ENCODE measurements at places on chromosomes 6 and 20.

DNA sequence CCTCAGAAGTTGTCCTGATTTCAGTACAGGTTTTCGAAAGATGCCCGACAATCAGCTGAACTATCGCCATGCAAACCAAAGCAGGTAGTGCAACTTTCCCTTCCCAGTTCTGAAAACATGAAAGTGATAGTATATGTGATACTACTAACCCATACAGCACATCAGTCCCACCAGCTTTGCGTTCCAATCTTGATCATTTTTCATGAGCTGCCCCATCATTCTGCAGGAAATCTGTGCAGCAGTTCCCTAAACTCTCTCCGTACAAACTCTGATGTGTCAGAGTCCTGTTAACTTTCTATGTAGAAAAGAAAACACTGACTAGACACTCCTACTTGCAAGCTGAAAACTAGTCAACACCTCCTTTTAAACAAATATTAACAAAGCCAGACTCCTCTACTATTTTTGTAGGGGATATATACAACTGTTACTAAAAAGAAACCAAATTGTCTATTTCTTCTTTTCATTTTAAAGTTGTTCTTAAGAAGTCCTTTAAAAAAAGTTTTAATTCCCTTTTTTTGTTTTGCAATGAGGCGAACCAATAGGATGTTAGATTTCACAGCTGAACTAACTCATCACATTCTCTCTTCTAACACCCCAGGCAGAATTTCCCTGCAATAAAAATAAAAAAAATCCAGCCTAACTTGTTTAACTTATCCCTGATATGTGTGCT, 99.6 kb upstream of the DST start:
- DNase-seq: no peak

GRCh38 chr20:45987108-45987780, 15.2 kb upstream of the ZNF335 start:
- DNase-seq: peak; percentile 80

DNA sequence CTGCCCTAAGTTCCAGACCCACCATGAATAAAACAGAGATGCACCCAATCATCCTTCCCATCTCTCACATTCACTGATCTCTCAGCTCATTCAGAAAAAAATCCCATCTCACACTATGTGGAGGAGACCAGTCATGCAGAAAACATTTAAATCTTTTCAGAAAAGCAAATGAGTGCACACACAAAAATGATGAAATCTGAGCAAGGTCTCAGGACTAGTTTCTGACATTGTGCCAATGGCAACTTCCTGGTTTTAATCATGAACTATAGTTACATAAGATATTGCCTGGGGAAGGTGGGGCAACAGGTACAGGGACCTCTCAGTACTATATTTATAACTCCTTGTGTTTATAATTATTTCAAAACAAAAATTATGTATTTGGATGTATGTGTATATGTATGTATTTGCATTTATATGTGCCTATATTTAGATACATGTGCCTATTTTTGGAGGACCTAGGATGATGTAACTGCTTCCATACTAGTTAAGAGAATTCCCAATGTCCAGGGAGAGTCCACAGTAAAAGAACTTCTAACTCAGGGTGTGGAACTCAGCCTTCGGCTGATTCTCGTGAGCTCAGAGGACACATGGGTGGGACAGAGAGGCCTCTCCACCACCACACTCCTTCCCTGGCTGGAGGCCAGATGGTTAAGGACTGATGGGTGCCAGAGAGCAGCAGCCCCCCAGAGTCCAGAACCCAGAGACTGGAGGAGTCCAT, 71.7 kb upstream of the MAP3K4 start:
- DNase-seq: peak; percentile 83

GRCh38 chr6:1572892-1573291, 36.8 kb upstream of the FOXC1 start:
- DNase-seq: peak; percentile 34

DNA sequence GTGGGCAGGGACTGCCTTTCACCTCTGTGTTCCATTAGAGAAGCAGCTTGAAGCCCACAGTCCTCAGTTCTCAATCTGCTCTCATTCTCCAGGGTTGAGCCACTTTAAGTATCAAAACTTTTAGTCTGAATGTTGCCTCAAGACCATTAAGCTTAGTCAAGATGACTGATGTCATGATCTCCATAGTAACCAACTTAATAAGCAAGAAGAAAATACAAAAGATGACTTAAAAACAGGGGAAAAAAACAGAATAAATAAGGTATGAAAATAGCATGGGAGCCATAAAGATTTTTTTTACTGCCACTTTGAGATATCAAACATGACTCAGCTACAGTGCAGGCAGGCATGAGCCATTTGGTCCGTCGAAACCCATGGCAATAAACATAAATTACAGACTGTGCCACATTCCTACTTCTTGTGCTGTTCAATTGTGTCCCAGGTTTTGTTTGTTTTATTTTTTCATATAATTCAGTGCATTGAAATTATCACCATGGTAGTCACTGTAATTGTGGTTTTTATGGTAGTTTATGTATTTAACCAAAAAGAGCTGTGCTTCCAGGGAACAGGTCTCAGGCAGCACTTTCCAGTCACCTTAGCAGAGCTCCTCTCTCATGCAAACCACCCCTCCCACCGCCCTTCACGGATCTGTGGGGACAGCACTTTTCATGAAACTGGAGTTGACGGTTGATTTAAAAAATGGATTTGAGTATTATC, 156.5 kb upstream of the INSM1 start:
- DNase-seq: no peak

DNA sequence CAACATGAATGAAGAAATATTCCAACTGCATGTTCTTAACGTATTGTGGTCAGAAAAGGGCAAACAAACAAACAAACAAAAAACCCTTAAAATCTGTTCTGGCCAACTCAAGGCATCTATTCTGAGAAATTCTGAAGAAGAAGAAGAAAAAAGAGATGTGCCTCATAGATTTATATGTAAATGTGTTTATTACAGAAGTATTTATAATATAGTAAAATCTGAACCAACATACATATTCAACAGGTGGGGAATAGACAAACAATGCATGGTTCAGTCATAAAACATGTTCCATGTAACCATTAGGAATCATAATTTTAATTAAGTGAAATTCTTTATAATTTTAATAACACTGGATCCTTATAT, 616 bp downstream of the BTN3A2 start:
- no peak for DNase-seq

- no peak for DNase-seq
These were observed 72.6 kb downstream of the HIVEP1 start for GRCh38 chr6:12084681-12085080.

DNA sequence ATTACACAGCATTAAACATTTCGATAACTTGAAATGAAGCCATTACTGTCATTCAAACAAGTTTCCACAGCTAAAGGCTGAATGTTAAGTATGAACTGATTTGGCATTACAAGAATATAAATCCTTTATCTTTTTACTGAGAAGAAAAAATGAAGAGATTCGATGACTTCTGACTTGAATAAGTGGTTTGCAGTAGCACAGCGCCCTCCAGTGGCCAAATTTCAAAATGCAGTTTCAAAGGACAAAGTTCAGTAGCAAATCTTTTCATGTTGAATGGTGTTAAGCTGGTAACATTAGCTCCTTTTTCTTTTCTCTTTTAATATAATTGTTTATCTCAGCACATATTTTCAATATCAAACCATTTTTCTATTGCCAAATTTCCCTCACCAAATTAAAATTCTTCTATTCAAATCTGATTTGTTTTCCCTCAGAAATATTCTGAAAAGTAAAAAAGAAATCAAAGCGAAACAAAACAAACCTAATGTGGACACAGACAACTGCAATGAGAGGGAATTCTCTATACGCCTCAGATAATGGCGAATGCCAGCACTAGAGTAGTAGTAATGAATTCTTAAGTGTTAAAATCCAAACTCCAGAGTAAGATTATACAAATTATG, 145.7 kb downstream of the BTBD9 start:
- peak; percentile 86 for DNase-seq

DNA sequence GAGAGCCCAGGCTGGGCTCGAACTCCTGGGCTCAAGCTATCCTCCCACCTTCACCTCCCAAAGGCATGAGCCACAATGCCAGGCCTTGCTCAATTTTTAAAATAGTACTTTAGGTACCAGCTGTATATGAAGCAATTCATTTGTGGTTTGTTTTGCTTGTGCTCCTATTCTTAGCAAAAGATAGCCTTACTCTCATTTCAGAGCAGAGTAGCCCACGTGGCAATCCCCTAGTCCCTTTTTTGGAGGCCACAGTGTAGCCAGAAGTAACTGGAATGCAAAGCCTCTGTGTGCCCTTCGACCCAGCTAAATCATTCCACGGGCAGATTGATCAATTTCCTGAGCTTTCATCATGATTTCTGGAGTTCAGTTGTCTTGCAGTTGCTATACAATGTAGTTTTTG, 372.2 kb downstream of the NRN1 start:
- DNase-seq: peak; percentile 75

DNA sequence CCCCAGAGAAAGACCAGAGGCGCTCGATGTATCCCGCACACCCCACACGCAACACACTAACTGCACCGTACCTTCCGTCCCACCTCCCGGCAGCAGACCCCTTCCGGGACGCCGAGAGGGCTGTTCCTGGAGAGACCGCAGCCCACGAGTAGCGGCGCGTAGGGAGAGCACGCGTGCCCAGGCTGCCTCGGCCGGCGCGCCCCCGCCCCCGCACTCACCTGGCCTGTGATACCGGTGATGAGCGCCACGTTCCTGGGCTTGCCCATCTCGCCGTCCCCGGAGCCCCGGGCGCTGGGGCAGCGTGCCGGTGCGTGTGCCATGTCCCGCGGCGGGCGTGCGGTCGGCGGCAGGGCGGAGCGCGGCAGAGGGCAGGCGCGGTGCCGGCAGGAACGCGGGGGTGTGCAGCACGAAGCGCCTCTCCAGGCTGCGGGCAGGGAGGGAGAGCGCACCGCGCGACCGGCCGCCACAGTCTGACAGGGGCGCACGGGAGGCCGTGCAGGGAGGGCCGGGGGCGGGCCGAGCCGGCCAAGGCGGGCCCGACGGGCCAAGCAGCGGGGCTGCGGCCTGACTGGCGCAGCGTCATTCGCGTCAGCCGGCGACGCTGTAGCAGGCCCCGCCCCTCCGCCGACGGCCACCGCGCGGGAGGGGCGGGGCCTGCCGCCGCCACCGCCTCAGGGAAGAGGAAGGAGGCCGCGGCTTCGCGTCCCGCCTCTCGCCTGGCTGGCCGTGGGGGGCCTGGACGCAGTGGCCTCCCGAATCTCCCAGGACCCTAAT, at the start of gene GMDS:
Gene GMDS (minus strand): TSS at position 503 of the 774 bp plus-strand sequence.
- peak; percentile 96 for DNase-seq

DNA sequence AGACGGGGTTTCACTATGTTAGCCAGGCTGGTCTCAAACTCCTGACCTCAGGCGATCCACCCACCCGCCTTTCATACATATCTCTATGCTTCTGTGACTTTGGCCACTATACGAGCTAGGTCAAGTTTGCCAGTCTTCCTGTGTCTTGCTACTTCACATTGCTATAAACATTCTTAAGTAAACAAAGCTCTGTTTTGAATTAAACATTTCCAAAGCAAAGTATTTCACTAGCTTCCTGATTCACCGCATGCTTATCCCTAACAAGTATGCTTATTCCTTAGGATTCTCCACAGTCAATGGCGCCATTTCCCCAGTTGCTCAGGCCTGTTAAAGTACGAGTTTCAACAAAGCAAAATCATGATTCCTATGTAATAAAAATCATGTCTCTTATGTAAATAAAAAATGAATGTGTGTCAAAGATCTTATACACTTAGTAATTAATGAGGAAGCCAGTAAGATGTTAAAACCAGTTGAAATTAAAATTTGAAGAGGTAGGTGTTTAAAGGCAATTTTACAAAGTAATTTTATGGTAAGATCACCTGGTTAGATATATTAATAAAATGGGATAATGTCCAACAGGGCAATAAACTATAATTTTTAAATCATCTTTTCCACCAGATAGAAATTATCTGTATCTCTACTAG, 88.5 kb downstream of the PRKN start:
- no peak for DNase-seq

Data from adipocyte (in vitro differentiated cells).